ENCODE measurements at places on chromosomes 12 and 14.

DNA sequence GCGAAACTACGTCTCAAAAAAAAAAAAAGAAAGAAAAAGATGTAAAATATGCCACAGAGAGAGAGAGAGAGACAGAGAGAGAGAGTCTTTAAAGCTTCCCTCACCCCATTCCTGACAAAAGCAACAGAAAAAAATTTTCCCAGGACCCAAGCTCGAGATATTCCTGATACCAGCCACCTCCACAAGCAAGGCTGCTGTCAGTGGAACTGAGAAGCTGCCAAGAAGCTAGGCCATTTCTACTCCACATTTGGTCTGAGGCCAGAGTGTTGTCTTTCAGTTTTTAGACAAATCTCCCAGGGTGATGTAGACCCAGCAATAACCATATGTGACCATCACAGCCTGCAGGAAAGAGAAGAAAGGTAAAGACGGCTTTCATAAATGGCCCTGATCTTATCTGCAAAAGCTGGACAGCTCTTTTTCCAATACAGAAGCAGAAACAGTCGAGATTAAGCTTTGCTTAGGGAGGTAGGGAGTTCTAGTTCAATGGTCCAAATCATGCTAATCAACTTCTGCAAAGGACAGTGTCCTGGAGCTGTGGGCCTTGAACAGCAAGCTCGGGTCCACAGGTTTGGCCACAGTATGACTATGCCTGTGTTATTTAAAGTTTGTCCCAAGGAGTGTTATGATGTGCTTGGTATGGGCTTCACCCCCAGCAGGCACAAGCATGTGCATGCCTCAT is 130.3 kb upstream of the NUDT4 start:
- DNase-seq, result no peak

DNA sequence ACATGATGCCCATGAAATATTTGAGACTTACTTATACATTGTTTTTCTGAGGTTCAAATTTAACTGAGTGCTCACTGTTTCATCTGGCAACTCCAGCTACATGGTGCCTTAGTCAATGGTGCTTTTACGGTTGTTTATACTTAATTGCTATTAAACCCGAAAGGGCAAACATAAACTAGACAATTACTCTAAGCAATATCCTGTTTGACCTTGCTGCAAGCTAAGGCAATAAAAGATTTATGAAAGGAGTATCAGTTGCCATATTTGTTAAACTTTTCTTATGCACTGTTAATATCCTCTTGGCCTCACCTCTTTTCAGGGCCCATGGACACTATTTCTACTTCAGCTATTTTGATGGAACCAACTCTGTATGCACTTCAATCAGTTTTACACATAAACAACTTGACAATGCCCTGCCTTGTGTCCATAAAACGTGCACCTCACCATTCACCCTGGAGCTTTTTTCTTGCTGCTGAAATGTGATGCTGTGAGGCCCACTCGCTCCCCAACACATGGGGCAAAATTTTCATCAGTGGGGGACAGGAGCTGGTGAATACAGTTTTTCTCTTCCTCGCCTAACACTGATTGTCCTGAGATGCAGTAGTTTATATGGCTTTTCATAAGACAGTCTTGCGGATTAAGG is 64.1 kb upstream of the HIF1A start:
- DNase-seq, result no peak

- DNase-seq, result no peak
These were observed 18.4 kb downstream of the AKT1 start for GRCh38 chr14:104776961-104777807.

GRCh38 chr12:128288896-128289295 is 21.9 kb downstream of the TMEM132C start:
- DNase-seq, result no peak

DNA sequence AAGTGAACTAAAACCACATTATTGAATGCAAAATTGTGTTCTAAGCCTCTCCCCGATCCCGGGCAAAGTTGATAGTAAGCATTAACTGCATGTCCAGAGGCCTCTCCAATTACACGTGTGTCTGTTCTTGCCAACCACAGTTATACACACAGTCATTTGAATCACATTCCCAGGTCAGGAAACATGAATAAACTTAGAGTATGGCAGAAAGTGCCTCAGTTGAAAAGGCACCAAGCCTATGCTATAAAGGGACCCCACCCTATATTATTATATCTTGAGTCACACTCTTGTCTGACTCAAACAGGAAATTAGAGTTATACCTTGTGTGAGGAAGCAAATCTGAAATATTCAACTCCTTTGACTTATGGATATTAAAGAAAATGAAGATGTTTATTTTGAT is 128.3 kb upstream of the STXBP6 start:
- DNase-seq, result no peak

DNA sequence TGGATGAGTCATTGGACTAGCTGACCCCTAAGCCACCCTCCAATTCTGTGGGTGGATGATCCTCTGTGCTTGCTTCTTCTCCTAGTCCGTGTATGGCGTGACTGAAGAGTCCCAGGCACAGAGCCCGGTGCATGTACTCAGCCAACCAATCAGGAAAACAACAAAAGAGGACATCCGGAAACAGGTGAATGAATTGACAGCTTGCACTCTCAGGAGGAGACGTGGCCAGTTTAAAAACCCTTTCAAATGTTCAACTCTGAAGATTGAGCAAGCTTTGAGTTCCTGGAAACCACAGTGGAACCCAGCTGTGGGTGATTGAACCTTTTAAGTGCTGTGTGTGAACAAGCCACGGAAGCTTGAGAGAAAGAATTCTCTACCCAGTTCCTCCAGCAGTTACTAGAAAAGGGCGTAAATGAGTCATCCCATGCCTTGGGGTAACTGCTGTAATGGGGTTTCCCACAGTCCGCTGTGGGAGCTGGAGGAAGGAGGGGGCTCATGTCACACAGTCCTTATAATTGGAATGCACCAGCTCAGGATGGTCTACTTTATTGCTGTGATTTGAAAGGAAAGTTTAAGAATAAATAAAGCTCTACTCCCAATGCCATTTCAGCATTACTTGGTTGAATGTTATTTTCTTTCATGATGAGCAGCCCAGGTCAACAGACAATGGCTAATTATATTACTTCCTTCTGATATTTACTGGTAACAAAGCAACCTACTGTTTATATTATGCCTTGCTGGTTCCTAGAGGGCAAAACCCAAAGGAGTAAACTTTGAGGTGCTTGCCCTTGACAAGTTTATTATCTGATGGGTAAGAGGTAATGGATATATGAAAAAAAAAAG is 417.0 kb downstream of the DPF3 start:
- no peak for DNase-seq

- DNase-seq, result no peak
These were observed 152.9 kb downstream of the SLC25A21 start for GRCh38 chr14:37019488-37019887.

Data from NCI-H2081 treated with DMSO at 0.1 percent for 48 hours (cell line).